ENCODE measurements at places on chromosomes 5 and 9.

DNA sequence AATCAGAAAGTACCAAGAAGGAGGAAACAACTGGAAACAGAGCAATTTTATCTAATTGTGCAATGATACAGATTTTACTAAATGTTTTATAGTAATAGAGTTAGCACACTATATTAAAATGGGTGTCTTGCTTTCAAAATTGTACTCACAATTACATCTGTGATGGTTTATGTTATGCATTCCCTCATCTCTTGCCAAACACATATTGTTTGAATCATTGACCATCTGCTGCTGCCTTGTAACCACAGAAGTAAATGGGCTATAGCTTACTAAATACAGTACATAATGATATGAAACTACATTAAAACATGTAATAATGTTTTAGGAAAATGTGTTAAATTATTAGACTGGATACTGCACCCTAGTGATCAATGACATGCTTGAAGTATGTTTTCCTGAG lies 158.1 kb downstream of the SLC25A46 start:
- no peak for DNase-seq

DNA sequence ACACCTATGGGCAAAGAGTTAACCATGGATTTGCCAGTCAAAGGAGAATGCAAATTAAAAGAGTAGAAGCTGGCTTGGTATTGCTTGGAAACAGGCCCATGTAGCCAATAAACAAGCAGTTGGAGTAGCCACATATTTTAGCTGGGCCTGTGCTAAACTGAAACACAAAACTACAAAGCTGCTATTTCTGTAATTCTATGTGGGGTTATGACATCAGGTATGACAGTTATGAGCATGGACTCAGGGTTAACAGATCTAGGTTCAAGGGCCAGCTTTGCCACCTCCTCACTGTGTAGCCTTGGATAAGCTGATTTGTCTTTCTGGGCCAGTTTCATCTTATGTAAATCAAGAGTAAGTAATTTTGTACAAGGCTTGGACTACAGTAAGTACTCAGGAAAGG lies 142.7 kb downstream of the PIP5K1B start:
- DNase-seq, result no peak

- no peak for DNase-seq
Observed at GRCh38 chr5:58875599-58875998, 292.7 kb downstream of the RAB3C start.

GRCh38 chr9:80020530-80020929 lies 448.8 kb downstream of the TLE4 start:
- DNase-seq, result no peak

GRCh38 chr5:109998726-109999125 lies 309.0 kb downstream of the MAN2A1 start:
- DNase-seq, result no peak

DNA sequence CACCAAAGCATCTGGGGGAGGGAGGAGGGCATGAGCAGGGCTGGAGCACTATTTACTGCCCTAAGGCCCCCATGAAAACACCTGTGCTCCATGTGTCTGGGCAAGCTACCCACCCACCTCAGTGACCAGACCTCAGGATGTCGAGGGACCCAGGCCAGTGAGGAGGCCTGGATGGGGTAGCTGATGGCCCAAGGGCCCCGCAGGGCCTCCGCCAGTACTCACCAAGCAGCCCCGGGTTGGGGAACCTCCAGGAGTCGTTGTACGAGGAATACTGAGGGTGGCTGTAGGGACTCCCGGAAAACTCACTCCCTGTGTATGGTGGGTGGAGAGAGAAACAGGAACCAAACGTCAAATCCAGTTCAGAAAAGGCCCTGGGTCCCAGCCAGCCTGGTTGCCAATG lies 187.4 kb downstream of the PAX5 start:
- DNase-seq, result no peak

DNA sequence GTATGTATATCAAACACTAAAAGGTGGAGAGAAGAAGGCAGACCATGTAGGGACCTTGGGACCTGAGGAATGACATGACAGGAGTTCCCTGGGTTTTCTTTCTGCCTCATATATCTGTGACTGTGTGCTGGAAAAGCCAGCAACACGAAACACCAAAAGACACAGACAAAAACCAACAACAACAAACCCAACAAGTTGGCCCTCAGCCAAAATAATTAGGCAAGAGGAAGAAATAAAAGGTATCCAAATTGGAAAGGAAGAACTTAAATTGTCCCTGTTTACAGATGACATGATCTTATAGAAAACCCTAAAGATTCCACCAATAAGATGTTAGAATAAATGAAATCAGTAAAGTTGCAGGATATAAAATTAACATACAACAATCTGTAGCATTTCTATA lies 21.7 kb downstream of the ABO start:
- DNase-seq, result no peak

DNA sequence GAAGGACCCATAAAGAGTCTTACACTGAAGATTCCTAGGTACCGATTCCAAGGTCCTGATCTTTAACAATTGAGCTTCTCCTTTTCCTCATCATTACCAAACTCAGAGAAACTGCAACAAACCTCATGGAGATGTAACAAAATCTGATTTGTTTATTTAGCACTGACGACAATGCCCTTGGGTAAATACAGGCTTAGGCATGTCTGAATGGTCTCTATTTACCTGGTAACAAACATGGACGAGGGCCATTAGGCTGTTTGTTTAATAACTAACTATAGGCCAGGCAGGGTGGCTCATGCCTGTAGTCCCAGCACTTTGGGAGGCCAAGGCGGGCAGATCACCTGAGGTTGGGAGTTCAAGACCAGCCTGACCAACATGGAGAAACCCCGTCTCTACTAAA lies 333.3 kb downstream of the AGTPBP1 start:
- DNase-seq, result no peak

GRCh38 chr5:66171349-66172344 lies 27.5 kb downstream of the SREK1 start:
- DNase-seq, result no peak

DNA sequence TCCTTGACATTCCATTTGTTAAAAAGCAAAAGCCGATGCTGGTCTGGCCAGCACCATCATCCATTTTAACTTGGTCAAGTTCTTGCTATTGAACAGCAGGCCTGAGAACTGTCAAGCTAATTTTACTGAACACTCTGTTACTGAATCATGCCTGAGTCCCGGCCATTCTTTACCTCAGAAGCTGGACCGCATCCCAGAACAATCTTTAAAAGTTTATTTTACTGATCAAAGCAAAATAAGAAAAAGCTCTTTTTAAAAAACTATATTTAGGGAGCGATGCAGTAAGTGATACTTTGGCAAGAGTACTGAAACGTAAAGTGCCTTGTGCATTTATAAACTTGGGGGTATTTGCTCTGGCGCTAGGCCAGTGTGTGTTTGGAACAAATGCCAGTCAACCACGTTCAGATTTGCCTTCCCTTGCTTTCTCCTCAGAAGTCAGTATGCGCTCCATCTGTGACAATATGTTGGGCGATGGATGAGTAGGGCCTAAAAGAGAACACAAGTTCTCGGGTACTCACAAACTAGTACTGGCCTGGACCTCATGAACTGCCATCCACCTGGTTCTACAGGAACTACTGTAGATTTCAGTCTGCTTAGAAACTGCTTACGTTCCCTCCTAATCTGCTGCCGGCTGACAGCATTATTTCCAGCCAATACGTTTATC lies 161.9 kb downstream of the MAPKAP1 start:
- no peak for DNase-seq

DNA sequence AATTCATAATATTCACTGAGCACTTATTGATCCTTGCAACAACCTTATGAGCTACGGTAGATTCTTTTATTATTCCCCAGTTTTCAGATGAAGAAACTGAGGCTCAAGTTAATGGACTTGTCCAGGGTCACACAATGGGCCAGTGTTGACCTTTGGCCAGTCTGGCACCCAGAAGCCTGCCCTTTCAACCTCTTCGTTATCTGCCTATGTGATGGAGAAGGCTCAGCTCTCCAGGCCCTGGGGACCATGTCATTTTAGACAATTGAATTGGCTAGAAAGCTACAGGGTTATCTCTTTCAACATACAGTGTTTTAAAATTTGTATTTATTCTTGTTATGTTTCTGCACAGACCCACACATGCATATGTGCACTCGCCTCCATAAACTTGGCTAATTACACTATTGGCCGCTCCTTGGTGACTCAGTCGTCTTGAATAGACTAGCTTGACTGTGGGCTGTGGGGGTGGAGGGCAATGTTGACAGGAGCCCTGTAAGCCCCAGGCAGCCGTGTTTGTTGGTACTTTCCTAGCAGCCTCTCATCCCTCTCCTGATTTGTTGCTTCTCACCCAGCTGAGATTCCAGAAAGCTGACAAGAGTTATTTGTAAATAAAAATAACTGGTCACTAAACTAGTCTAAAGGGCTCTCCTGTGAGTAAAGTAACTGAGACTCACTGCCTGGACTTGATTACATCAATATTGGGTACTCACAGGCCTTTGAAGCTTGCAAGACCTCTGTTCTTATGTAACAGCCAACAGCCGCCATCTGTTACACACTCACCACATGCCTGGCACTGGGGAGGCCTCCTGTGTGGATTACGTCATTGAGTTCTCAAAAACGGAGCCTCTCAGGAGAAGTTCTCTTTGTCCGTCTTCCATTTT lies 8.5 kb upstream of the ANGPTL2 start:
- no peak for DNase-seq

GRCh38 chr5:156647034-156647451 lies 203.1 kb upstream of the PPP1R2B start:
- DNase-seq, result no peak

DNA sequence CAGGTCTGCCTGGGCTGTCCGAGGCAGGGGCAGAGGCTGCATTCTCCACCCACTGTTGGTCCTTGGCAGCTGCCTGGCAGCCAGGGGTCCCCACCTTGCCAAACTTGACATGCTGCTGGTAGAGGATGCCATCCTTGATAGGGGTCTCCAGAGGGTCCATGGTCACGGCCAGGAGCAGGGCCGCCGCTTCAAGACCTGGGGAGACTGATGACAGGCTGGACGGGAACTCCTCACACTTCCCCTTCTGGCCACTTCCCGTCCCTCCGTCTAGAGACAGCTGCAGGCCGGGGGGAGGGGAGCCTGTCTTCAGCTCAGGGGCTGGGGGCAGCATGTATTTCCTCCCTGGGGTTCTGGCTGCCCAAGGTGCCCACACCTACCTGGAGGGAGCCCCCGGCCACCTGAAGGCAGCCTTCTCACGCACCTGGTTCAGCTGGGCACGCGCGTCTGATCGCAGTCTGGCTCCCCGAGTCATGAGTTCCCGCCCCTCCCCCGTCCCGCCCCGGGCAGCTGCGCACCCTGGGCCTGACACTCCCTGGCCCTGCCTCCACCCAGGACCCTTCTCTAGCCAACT lies at the start of gene DOK3:
TSS of gene DOK3 (minus strand) at position 446 of the 571 bp plus-strand sequence. CDS start at position 160, 286 bp downstream.
- no peak for DNase-seq

GRCh38 chr5:93998951-93999455 lies 257.6 kb upstream of the POU5F2 start:
- DNase-seq, result no peak

DNA sequence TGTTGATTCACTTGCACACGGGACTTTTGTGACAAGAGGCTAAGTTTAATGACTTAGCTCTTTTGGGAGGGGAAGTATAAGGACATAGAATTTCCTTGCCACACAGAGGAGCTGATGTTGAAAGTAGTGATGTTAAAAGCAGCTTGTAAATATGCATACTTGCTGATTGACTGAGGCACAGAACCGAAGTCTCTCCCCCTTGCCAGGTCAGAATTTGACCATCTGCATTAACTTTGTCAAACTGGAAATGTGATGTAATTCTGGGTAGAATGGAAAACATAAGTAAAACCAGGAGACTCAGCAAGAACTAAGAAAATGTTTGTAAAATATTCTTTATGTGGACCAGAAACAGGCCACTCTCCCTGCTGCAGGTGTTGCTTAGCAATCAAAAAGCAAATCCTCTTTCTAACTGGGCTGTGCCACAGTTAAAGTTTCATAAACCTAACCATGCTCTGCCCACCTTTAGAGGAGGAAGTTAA lies 284.2 kb downstream of the NR3C1 start:
- DNase-seq, result no peak

GRCh38 chr5:22673131-22673530 lies 180.0 kb downstream of the CDH12 start:
- DNase-seq, result no peak

DNA sequence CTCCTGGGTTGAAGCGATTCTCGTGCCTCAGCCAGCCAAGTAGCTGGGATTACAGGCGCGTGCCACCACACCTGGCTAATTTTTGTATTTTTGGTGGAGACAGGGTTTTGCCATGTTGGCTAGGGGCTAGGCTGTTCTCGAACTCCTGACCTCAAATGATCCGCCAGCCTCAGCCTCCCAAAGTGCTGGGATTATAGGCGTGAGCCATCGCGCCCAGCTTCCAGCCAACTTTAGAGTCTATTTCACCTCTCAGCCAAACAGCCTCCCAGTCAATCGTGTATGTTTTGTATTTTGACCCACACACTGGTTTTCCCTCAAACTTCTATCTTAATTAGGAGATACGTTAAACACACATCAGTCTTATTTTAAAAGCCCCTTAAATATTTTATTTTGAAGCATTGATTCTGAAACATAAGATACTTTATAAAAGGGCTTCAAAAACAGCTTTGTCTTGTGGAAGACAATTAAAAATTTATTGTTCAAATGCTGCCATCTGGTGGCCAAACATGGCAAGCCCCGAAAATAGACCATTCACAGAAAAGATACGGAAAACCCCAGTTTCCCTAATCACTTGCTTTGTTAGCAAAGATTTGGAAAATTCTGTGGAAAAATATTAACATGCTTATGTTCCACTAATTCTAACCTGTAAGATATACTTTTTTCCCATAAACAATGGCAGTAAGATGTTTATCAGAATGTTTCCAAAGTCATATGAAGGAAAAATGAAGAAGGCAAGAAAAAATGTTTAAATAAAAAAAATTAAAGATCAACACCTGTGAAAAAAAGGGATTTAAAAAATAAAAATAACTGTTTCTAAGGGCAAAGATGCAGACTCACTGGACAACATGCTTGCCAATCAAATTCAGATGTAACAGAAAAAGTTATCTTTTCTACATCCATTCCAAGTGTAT lies 33.1 kb downstream of the APTX start:
- DNase-seq, result peak; percentile 24

GRCh38 chr5:151820903-151821302 lies 49.1 kb downstream of the G3BP1 start:
- no peak for DNase-seq

GRCh38 chr9:20981486-20981885 lies 50.0 kb downstream of the HACD4 start:
- no peak for DNase-seq

GRCh38 chr5:10801931-10802666 lies 41.1 kb upstream of the DAP start:
- no peak for DNase-seq

DNA sequence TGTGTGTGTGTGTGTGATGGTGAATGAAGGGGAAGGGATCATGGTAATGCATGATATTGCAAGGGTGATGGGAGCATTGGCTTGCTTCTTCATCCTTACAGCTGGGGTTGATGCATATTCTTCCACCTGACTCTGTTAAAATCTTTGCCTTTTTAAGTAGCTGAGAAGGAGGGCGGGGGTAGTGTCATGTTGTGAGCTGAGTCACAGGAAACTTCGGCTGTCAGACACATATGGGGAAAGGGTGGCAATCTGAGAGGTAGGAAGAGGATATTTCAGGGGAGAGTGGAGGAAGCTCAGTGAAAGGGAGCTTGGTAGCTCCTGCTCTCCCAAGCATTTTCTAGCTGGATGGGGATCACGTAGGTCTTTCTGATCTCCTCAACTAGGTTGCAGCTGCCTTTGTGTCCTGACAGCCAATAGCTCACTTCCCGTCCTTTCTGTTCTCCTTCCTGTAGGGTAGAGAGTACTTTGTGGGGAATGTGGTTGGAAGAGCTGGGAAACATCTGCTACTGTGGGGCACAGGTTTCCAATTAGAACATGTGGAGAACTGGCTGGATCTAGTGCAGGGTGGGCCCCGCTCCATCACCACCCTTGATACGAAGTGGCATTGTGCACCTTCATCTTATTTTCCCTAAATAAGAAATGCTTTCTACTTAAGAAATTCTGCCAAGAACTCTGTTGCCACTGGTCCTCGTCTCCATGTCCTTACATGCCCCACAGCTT lies 18.1 kb upstream of the CLK4 start:
- no peak for DNase-seq

All from stimulated activated CD4-positive, alpha-beta T cell treated with anti-CD3 and anti-CD28 coated beads, TNF-alpha, amount 100 ng/mL, for 4 hours (primary cell).